ENCODE measurements at places on chromosomes 1 and 21.

DNA sequence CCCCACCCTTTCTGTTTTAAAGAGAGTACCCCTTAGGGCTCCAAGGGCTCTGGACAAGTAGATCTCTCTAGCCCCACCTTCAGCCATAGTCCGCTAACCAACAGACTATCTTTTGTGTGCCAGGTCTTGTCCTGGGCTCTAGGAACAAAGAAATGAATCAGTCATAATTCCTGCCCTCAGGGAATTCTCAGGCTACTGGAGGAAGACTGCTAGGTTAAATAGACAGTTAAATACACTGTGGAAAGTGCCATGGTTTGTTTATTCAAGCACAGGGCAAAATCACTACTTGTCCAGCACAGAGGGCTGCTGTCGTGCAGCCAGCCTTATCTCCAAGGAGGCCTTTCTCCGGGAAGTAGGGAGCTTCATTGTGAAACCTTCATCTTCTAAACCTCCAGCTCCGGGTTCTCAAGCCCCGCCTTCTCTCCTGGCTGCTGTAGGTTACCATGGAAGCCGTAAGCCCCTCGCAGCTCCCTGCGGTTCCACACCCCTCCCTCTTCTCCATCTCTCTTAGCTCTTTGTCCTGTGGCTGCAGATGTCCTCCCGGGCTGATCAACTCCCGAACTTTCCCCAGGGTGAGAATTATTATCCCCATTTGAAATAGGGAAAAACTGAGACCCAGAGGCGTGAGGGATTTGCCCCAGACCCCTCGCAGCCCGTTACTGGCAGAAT is 29.8 kb downstream of the SHISAL2A start:
- no peak for DNase-seq

DNA sequence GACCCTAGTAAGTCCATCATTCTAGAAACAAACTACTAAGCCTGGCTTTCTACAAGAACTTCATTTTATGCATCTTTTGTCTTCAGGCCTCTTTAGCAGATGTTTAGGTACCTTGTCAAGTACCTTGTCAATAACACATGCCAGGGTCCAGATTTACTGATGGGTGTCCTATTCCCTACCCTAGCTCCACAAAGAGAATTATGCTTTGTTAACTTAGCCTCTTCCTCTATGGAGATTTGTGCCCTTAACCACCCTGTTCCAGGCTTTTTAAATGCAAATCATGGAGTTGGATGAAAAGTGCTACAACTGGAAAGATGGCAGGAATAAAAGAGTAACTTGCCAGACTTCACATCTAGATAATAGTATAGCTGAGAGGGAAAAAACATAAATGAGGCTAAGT is 42.7 kb downstream of the SPATA46 start:
- no peak for DNase-seq

DNA sequence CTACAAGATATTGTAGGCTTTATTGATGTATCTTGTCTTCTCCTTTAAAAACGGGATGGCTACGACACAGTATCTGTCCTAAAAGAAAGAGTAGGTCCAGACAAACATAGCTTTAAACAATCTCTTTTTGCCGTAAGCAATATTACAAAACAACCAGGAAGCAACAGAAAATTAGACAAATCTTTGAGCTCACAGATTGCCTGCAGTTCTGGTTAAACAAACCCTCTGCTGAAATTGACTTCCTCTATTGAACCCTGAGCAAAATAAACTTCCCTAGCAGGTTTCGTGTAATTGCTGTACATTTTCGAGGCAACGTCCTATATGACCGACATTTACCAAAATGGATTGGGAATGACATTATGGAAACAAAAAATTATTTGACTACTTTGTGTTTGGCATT is 50.6 kb downstream of the CHML start:
- no peak for DNase-seq

GRCh38 chr1:38860454-38860795 is 853 bp upstream of the RRAGC start:
- no peak for DNase-seq

- no peak for DNase-seq
Measured at GRCh38 chr1:8293641-8294169, 24.2 kb upstream of the SLC45A1 start.

DNA sequence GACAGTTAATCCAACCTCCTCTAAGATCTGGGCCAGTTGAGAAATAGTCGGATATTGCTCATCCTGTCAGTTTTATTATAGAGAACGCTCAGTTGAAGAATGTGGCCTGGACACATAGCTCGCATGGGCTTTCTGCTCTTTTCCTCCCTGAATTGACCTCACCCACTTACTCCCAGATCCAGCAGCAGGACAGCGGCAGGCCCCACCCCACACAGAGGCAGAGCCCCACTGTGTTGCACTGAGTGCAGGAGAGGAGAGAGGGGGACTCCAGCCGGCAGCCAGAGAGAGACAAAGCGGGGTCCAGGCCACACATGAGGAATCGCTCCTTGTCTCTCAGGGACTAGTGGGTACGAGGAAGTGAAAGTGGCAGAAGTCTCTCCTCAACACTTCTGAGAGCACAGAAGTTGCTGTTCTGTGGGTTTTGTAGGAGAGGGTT is 78.6 kb downstream of the LAMC1 start:
- DNase-seq = no peak

- DNase-seq = no peak
Measured at GRCh38 chr1:8329858-8330257, 11.9 kb downstream of the SLC45A1 start.

Data from tibial nerve (tissue), 4 donors.